Stimulated activated CD8-positive, alpha-beta memory T cell treated with anti-CD3 and anti-CD28 coated beads, Interleukin-15, amount 100 ng/mL, for 1 hour (primary cell): ENCODE measurements at places on chromosomes 7 and 10.

DNA sequence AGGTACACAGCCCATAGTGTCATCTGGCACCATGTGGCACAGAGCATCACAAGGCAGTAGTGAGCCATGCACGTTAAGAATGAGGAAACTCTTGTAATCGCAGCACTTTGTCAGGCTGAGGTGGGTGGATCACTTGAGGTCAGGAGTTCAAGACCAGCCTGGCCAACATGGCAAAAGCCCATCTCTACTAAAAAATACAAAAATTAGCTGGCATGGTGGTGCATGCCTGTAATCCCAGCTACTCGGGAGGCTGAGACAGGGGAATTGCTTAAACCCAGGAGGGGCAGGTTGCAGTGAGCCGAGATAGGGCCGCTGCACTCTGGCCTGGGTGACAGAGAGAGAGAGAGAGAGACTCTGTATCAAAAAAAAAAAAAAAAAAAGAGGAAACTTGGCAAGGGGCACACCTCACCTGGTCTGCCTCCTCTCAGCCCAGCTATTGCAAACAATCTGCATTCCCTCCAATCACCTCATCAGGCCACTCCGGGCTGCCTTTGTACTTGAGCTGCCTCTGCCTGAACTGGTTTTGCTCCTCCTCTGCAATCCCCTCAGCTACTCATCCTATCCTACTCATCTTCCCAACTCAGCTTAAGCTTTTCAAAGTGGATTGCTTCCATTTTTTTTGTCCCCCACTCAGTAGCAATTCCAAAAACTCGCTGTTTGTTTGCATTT lies 46.0 kb upstream of the OPTN start:
- no peak for DNase-seq

GRCh38 chr7:44622342-44623151 lies 16.1 kb downstream of the OGDH start:
- DNase-seq: no peak

GRCh38 chr10:119776536-119776935 lies 50.7 kb downstream of the INPP5F start:
- no peak for DNase-seq

- DNase-seq: no peak
Measured at GRCh38 chr10:109929501-109930219, 6.3 kb upstream of the XPNPEP1 start.

DNA sequence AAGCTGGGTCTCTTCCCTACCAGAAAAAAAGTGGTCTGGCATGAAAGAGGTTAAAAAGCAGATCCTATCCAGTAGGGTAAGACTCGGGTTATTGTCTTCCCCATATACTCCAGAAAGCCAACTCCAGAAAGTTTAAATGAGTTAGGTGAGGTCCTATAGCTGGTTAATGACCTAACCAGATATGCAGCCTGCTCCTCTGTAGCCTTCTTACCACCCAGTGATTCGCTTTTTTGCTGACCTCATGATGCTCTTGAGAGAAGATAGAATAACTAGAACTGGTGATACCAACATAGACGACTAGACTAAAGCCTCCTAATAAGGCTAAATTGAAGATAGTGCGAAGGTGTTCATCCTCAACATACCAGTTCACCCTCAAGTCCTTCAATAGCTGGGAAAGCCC lies 675 bp upstream of the GIMAP1 start:
- no peak for DNase-seq

DNA sequence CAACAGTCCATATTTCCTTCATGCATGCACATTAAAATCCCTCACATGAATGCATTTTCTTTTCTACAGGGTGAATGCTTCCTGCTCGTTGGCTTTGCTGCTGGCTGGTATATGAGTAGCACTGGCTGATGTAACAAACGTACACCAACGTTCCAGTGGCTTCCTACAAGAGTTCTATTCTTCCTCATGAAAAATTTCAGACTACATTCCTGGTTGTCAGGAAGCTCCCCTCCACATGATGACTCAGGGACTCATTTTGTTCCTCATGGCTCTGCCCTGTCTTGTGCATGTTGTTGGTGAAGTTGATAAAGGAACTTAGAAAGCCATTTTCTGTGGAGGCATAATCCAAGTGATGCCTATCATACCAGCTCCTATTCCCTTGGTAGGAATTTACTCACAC lies 470.7 kb upstream of the KLF6 start:
- no peak for DNase-seq

GRCh38 chr7:26332698-26333097 lies 41.0 kb downstream of the SNX10 start:
- DNase-seq: no peak

DNA sequence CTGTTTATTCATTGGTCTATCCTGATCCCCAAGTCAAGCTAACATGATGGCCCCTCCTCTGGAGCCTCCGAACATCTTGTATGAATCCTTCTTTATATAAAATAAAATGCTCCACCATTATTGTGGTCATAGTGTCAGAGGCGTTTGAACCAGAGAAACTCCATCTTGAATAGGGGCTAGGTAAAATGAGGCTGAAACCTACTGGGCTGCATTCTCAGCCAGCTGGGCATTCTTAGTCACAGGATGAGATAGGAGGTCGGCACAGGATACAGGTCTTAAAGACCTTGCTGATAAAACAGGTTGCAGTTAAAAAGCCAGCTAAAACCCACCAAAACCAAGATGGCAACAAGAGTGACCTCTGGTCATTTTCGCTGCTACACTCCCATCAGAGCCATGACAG lies 905.8 kb upstream of the AUTS2 start:
- no peak for DNase-seq

DNA sequence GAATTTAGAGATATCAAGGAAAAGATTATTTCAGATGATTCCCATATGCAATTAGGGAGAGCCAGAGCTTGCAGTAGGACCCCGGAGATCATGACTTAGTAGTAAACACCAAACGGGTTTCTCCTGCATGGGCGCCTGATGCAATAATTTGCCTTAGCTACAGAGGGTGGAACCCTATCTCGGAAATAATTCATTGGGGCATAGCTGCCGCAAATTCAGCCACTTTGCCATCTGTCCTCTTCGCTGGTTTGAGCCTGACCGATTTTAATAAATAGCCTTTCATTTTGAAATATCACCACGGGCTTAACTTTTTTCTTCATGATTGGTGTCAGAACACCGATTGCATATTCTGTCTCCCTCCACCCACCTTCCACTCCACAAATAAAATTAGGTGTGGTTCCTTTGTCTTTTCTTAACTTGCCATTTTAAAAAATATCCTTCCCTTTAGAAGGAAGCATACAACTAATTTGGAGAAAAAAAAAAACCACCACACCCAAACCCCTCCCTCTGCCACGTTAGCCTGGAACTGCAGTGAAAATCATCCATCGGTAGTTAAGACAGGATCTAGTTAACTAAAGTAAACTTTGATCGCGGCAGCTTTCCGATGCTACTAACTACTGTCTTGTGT lies 1.4 kb downstream of the GARS1 start:
- no peak for DNase-seq

- DNase-seq: peak; percentile 66
Measured at GRCh38 chr10:131885391-131886165, 15.2 kb upstream of the PPP2R2D start.

GRCh38 chr7:154387252-154387651 lies 335.1 kb downstream of the DPP6 start:
- DNase-seq: no peak

DNA sequence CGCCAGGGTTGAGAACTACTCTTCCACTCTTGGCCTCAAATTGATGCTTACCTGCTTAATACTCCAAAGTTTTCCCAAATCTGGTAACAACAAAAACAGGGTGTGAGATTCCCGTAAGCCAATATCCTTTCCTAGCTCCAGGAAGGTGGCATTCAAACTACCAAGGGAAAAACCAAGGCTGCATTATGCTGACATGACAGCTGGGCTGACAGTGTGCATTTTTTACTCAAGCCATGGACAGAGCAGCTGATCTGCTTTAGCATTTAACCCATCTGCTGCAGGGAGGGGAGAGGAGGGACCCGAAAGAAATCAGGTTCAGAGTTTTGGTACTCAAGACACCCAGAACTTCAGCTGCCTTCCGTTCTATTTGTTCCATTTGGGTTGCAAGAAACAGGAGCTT lies 49.8 kb upstream of the RAPGEF5 start:
- no peak for DNase-seq

GRCh38 chr7:25840209-25840792 lies 311.7 kb upstream of the NFE2L3 start:
- DNase-seq: no peak

- DNase-seq: no peak
Measured at GRCh38 chr7:141239661-141240060, 165.8 kb downstream of the TMEM178B start.

- no peak for DNase-seq
Measured at GRCh38 chr7:149284343-149284742, 22.3 kb downstream of the ZNF783 start.

- DNase-seq: no peak
Measured at GRCh38 chr10:75397496-75398199, 3.9 kb downstream of the ZNF503 start.

GRCh38 chr10:107813451-107814162 lies 649.1 kb upstream of the SORCS1 start:
- no peak for DNase-seq

DNA sequence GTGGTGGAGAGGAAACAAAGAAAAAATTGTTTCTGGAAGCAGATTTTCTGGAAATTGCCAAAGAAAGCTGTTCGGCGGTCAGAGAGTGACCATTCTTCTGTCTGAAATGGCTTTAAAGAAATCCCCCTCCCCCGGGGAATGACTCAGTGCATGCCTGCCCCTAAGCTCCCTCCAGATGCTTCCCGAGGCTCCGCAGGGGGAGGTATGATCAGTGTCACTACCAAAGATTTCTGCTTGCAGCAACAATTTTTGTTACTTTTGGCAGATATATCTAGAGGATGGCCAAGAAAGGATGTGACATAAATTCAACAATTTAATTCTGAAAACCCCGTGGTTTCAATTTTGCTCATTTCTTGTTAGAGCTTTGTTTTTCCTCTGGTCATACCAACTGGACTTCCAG lies 163.9 kb downstream of the JCAD start:
- no peak for DNase-seq

DNA sequence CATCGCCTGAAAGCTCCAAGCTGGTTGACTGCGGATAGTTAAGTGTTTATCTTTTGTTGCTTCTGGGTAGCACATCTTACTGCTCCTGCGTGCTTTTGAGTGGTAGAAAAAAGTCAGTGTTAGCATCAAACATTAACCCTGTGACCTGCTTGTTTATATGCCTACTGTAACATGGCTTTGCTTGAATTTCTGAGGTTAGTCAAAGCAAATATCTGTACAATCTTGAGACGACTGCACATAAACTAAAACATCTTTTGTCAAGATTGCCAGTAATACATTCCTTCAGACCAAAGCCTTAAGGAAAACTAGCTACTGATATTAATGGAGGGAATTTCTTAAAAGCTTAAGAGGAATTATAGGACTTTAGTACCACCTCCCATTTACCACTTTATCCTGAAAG lies 163.7 kb downstream of the BAMBI start:
- no peak for DNase-seq

GRCh38 chr7:155753446-155753965 lies 58.8 kb downstream of the SHH start:
- no peak for DNase-seq

DNA sequence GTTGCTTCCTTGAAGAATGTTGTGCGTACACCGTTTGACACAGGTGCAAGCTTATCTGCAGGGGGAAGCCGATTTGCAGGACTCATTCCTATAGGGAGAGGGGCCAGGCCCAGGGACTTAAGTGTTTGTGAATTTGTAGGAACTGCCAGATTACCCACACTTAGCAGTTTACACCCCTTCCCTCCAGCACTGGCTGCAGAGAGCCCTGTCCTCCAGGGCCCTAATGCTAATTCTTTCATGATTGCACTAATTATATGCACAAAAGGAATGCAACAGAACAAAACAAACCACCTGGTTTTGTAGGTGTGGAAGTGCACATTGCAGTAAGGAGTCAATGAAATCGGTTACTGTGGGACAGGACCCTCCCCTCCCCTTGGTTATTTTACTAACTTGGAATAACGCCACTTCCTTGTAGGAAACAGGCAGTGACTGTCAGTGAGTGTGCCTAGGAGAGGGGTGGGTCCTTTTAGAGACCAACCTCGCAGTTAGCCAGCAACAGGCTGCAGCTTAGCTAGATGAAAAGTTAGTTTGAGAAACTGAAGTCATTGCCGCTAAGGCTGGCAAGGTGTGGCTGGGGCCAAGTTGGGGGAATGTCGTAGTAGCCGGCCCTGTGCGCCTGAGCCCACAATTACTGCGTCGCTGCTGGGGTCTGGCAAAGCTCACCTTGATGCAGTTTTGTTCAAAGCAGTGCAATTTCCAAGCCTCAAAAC lies 60.6 kb downstream of the CUX1 start:
- no peak for DNase-seq

- DNase-seq: no peak
Measured at GRCh38 chr7:127504715-127505114, 80.7 kb downstream of the GCC1 start.

- no peak for DNase-seq
Measured at GRCh38 chr10:70593513-70593890, 9.0 kb downstream of the PRF1 start.

GRCh38 chr10:7300384-7300971 lies 110.4 kb downstream of the SFMBT2 start:
- DNase-seq: no peak

- DNase-seq: no peak
Measured at GRCh38 chr7:101985903-101986734, 168.7 kb downstream of the CUX1 start.

DNA sequence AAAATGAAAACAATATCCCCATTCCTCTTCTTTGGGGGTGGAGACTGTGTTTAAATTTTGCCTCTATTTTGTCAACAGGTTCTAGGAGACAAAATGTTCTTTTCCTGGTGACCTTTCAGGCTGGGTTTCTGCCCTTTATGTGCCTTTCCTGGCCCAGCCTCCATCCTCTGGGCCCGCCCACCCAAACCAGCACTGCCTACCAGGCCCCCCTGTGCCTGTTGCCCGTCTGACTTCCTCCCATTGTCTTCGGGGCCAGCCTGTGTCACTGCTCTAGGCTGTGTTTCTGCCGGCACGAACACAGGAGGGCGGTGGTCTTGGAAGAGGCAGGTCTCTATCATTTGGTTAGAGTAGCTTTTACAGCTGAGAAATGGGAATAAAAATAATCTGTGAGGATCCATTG lies 13.9 kb downstream of the TSPAN14 start:
- no peak for DNase-seq

DNA sequence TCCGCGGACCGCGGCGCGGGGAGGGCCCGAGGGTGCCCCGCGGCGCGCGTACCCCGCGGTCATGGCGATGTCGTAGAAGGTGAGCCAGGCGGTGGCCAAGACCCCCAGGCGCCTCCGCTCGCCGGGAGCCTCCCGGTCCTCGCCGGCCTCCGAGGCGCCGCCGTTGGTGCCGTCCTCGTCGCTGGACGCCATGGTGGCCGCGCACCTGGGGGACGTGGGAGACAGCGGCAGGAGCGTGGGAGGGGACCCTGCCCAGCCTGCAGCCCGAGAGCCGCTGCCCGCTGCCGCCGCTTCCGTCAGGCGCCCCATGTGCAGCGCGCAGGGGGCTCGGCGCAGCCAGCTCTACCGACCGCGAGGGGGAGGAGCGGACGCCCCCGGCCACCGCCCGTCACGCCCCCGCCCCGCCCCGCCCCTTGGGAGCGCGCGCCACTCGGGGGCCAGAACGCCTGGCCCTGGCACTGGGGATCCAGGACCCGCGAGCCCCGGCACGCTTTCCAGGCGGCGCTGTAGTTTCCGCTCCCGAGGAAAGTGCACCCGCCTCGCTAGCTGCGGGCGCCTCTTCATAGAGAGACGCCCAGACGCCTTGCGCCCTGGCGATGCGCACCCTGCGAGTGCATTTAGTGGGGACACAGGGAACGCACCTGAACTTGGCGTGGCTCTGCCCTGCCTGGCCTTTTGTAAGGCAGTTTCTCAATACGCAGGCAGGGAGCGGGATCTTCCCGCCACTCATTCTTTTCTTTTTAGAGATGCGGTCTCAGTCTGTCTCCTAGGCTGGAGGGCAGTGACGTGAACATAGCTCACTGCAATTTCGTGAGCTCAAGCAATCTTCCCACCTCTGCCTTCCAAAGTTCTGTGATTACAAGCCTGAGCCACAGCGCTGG lies at the start of gene HACD1:
HACD1 (minus strand) TSS at position 344 of the 881 bp plus-strand sequence; CDS start at position 309, 35 bp downstream.
- no peak for DNase-seq
